ENCODE measurements at places on chromosomes 12 and 14.

- peak; percentile 82 for DNase-seq
These were observed 4.8 kb upstream of the AMN start for GRCh38 chr14:102917469-102918211.

DNA sequence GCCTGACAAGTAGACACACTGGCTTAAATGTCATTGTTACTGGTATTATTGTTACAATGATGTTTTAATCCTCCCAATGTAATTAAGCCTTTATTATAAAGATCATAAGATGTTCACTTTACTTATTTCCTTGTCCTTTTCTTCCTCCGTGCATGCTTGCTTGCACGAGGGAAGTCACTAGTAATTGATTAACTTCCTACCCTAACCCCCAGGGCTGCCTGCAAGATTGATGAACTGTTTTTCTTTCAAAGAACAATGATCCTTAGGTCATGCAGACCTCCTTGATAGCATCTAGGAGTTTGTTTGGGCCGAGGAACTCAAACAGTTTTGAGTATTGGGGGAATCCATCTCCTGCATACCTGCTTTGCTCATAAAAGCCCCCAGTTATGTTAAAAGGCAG is 43.0 kb downstream of the GLRX5 start:
- DNase-seq = no peak

DNA sequence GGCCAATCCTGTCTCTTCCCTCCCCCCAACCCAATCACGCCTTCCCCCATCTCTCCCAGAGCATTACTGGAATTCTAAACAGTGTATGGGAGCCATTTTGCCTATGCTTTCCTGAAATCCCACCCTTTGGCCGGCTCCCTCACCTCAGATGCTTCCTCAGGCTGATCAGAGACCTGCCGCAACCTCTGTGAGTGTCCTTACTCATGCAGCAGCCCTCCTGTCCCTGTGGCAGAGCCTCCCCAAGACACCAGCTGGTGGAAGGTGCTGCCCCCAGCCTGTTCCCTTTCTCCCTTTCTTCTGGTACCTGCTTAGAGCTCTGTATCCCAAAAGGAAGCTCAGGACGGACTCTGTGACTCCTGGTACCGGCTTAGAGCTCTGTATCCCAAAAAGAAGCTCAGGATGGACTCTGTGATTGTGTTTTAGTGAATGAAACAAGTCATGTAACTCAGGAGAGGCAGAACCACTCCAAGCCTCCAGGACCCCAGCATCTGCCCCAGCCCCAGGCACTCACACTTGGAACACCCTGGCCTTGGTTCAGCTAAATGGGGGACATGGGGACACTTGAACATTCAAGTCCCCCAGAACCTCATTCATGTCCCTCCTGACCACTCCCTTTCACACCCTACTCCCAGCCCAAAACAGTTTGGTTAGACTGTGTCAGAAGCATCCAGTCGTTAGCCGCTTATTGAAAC is 29.3 kb upstream of the RIN3 start:
- DNase-seq = no peak

DNA sequence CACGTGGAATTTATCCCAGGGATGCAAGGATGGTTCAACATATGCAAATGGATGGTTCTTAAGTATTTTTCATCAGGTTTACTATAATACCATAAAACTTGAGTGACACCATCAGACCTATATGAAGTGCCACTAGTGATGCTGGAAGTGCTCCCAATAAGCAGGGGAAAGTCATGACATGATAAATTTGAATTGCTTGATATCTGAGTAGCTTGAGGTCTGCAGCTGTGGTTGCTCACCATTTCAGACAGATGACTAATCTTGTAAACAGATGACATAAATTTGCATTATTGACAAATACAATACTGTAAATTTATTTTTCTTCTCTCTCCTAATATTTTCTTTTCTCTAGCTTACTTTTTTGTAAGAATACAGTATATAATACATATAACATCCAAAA is 13.7 kb upstream of the PRPF39 start:
- no peak for DNase-seq

GRCh38 chr14:32078023-32078857 is 1.1 kb downstream of the ARHGAP5 start:
- no peak for DNase-seq

- DNase-seq = no peak
These were observed 33.4 kb upstream of the TMTC1 start for GRCh38 chr12:29816874-29817725.

DNA sequence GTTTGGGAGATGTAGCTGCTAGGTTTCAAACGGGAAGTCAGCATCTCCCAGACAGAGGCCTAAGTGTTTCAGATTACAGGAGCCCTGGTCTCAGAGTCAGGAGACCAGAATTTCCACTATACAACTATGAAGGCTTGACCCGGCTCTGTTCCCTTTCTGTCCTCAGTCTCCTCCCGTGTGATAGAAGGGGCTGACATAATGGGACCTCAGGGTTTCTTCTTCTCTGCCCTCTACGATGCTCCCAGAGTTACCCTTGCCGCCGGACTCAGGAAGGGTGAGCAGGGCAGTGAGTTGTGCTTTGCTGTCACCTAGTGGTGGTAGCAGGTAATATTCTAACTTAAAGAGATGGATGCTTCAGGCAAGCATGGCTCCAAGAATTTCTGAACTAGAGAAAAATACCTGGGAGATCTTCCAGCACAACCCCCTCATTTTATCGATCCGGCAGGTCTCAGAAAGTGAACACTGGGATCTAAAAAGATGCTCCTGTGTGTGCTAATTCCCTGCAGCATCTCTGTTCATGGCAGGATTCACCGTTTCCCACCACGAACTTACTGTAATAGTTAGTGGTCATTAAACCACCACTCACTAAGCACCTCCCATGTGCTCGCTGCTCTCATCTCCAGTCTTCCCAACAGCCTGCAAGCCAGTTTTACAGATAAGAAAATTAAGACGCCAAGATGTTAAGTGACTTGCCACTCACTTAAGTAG is 84.4 kb downstream of the VWF start:
- peak; percentile 80 for DNase-seq

GRCh38 chr12:111099186-111099585 is 178.8 kb upstream of the MYL2 start:
- DNase-seq = no peak

DNA sequence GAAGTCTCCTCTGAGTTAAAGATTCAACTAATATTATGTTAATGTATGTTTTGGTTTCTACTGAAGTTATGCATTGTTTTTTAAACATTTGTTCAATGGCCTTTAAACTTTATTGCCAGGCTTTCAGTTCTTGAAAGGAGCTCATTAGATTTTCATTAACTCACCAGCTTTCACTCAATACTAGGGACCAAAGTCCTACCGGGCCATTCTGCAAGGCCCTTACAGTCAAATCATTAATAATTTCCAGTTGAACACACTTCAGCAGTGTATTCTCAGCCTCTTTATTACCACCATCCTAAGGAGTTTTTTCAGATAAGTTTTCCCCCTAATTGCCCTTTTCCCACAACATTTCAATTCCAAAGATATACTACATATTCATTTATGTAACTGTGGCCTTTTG is 409.2 kb downstream of the DIO2 start:
- no peak for DNase-seq

- DNase-seq = no peak
These were observed 5.2 kb upstream of the ASB2 start for GRCh38 chr14:93981316-93982229.

GRCh38 chr12:94697631-94698030 is 47.3 kb upstream of the TMCC3 start:
- no peak for DNase-seq

GRCh38 chr12:45246236-45246635 is 30.3 kb downstream of the ANO6 start:
- no peak for DNase-seq

DNA sequence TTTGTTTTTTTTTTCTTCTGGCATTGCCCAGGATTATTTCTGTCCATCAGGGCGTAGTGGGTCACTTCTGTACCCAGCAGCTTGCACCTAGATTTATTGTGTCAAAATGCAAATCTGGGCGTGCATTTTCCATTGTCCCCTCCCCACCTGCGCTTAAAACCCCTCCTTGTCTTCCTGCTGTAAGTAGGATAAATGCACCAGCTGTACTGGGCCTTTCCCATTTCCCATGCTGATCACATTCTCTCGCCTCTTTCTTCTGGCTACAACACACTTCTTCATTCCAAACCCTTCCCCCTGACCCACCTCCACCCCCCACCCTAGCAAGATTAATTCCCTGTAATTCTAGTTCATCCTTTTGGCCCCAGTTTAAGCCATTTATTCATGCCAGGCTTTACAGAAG is 128.0 kb downstream of the ETV6 start:
- no peak for DNase-seq

GRCh38 chr12:109154451-109155438 is 38.4 kb downstream of the ACACB start:
- peak; percentile 85 for DNase-seq

DNA sequence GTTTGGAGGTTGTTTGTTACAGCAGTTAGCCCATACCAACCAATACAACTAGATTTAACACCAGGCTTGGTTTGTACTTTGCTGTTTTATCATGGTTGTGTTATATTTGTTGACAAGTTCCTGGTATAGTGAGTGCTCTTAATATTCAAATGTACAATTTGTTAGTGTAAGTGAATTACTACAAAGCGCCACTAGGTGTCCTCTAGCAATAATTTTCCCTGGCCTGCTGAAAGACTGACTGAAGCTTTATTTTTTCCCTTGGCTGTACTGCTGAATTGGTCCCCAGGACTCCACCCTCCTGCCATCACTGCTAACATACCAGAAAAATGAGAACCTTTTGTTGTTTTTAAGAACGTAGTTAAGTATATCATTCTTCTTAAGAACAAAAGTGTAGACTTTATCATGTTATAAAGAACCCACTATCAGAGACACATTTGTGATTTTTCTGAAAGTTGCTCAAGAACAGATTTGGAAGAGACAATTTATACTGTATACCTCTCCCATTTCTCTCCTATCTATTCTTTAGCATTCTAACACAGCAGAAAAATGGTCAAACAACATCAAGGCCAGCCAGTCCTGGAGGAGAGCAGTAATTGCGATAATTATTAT is 75.3 kb upstream of the FAR2 start:
- DNase-seq = no peak

DNA sequence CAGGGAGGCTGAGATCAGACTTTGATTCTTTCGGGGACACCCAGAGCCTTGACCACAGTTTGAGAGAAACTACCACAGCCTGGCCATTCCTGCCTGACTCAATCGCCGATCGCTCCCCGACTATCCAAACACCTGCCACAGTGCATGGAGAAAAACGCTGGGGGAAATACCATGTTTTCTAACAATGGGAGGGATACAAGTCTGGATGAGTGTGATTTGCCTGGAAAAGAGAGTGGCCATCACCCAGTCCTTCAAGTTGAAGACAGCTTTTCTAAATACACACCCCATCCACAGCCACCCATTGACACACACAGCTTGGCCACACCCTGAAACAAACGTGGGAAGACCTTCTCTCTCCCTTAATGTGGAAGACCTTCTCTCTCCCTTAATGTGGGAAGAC is 6.7 kb upstream of the VASH1 start:
- DNase-seq = no peak

DNA sequence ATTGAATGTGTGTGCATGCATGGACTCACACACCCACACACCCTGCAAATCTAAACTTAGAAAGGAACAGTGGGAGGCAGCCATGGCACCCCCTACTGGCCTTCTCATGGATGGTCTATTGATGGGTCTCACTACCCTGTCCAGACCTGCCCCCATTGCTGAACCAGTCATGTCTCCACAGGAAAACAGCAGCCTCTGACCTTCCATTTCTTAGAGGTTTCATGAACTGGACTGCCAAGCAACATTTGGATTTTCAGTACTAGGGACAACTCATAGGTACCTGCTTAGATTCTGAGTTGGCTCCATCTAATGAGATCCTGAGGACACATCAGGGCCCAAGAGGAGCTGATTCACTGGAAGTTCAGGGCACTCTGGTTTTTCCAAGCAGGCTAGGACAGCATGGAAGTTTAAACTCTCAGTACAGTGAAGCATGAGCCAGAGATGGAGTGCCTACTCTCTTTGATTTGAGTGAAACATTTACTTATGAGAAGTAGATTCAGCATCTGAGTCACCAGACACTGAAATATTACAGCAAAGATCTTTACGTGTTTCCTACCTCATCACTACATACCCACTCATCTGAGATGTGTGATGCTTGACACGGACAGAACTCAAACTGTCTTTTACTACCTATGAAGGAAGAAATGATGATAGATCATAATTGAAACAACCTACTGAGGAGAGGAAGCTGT is 98.9 kb upstream of the PLEKHG7 start:
- no peak for DNase-seq

GRCh38 chr12:110636516-110636915 is 22.6 kb downstream of the TCTN1 start:
- no peak for DNase-seq

GRCh38 chr12:47054659-47055058 is 24.8 kb upstream of the PCED1B start:
- no peak for DNase-seq

Measured in hepatic stellate cell (primary cell).